ENCODE measurements at places on chromosomes 1 and 21.

DNA sequence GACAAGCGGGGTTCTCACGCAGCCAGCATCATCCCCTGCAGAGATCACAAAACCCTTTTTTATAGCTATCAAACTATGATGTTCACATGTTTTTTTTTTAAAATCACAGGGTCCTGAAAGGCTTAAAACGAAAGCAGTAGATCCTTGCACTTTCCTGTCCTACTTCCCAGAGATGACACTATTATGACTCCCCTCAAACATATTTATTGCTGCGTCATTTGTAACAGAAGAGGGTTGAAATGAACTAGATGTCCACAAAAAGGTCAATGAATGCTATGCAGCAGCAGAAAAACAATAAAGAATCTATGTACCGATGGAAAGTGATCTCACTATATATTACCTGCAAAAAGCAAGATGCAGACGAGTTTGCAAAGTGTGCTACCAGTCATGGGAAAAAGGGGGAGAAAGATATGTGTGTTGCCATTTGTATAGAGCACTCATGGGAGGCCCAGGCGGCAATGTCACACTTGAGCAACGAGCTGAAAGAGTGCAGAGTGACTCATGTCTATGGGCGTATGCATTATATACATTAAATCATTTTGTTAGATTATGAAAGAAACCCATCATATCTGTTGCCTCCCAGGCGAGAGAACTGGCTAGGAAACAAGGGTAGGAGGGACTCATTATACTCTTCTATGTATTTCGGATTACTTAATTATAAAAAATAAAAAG, 68.9 kb upstream of the PARP1 start:
- no peak for DNase-seq

DNA sequence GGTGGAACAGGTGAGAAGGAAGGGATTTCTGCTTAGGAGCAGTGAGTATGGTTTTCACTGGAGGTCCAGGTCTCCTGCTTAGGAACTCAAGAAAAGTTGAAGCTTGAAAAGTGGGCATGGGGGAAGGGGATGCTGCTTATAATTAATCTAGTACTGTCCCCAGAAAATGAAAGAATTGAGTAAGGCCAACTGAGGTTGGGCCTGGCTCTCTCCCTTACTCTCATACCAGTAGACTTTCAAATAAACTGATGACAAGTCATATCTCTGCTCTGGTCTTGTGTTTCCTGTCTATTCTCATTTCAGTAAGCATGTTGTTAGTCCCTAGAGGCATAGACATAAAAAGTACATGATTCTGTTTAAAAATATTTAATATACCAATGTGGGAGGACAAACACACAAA, 26.4 kb downstream of the CD48 start:
- DNase-seq: no peak

- no peak for DNase-seq
Measured at GRCh38 chr1:12338017-12338416, 108.2 kb downstream of the VPS13D start.

- no peak for DNase-seq
Measured at GRCh38 chr1:119006406-119007279, 18.5 kb upstream of the TBX15 start.
